SHP77 (cell line): ENCODE measurements at places on chromosomes 6 and 20.

DNA sequence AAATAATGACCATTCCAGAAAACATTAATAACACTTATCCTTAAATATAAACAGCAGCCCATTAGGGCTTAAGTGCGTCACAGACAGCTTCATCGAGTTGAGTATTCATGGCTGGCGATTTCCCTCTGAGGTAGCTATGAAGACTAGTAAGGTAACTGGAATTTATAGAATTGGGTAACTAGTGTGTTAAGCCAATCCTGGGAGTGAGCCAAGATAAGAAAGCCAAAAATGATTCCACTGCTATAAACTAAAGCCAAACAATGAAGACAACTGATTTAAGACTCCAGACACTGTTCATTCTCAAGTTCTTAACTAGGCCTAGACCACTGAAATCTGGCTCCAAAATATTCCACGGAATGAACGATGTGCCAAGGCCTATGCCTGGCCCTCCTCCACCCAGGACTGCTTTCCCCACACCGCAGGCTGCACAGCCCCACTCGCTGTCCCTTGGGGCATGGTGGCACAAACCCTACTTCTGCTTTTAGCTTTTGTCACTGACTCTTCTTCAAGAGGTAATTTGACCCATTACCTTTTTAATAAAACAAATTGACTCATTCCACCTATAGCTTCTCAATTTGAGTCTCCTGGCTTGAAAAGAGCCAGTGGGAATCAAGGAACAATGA lies 66.0 kb downstream of the BLOC1S5 start:
- DNase-seq = no peak

DNA sequence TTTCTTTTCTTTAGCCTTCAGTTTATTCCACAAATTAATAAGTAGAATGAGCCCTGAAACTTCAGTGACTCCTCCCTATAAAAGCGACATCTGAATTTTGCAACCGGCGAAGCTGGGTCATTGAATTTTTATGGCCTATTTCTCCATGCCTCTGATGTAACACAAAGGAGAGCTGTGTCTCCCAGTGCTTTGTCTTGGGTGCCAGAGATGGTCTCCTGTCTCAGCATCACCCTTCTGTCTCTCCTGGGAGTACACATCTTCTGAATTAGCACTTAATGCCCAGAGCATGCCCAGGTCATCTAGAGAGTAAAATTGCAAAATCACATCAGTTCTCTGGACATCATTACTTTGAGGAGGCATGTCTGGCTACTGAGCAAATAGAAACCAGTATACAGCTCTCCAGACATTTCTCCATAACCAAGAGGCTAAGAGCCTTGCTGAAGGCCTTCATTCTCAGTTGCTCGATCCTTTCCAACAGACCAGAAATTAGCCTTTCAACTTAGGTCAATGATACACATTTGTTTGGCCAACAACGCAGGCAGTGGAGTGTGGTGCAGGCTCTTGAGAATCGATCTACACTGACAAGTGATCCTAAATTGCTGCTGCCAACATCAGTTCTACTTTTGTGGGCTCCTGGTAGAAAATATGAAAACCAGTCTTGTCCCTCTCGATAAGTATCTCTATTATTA lies 176.0 kb upstream of the FOXQ1 start:
- DNase-seq = no peak

DNA sequence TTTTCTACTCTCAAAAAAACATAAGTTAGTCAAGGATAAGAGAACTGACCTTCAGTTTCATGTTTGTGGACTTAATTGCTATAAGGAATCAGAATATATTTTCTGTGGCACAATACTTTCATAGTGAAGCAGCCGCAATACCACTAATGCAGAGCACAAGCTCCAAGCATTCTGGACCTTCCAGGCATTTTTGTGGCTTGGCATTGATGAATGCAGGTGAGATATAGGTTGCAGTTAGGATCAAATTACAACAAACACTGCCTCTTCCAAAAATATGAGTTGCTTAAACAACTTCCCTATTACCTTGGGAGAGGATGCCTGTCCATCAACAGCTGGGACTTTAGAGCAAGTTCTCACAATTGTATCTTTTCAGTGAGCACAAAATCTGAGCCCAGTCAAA lies 162.8 kb upstream of the RSPO3 start:
- DNase-seq = no peak

- no peak for DNase-seq
These were observed 372.2 kb downstream of the NRN1 start for GRCh38 chr6:5634525-5634924.

DNA sequence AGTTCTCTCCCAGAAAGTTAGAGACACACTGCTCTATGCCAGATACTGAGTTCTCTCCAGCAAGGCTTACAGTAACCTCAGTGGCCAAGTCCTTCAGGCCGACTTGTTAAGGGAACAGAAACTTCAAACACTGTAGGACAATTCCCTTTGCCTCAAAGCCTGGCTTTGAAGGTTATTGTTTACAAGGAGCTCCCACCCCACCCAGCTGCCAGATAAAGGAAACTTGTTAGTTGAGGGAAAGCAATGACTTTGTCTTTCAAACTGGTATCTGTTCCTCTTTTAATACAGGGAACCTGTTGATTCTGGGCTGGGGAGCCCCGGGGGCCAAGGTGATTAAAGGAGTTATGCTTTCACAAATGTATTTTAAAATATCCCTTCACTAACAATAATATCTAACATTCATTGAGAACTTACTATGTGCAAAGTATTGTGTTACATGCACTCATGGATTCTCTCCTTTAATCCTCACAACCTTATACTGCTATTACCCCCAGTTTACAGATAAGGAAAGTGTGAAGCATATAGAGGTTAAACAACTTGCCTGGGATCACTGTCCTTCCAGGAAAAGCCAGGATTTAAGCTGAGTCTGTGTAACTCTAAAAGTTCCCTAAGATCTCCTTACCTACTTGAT lies 27.6 kb upstream of the CDKN1A start:
- DNase-seq = no peak

GRCh38 chr6:83313882-83314281 lies 117.0 kb downstream of the ME1 start:
- DNase-seq = no peak
